ENCODE measurements at places on chromosomes 16 and 17.
A peak's percentile ranks its signal among the peaks of the same experiment; 100 is the strongest.

DNA sequence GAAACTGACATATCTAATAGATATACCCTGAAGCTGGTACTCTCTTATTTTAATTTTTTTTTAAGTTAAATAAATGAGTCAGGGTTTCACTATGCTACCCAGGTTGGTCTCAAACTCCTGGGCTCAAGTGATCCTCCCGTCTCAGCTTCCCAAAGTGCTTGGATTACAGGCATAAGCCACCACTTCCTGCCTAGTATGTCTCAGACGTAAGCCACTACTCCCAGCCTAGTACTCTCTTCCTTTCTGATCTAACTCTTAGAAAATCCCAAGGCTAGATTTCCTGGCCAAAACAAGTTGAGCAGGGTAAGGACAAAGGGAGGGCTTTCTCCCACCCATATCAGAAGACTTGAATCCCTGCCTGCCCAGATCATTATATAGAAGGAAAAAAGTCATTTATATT lies 33.7 kb downstream of the HOXB1 start:
- DNase-seq, result no peak

DNA sequence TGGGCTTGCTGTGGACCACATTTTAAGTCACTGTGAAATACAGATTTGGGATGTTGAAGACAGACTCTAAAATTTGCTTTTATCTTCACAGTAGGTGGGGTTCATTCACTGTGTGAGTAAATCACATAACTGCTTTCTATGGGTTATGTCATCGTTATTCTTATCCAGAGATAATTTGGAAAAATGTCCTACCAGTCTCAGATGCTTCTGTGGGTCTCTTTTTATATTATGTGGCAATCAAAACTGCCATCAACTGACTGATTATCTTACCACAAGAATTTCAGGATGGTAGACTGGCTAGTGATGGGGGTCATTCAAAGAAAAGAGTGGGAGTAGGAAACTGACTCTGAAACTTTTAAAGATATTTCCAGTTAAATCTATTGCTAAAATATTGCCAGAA lies 3.1 kb downstream of the HSBP1 start:
- no peak for DNase-seq

DNA sequence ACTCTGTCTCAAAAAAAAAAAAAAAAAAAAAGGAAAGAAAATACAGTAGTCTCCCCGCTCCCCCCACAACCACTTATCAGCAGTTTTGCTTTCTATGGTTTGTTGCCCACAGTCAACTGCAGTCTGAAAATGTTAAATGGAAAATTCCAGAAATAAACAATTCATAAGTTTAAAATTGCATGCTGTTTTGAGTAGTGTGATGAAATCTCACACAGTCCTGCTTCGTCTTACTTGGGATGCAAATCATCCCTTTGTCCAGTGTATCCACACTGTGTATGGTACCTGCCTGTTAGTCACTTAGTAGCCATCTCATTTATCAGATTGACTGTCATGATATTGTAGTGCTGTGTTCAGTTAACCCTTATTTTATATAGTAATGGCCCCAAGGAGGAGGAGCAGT lies 41.5 kb downstream of the NF1 start:
- no peak for DNase-seq

DNA sequence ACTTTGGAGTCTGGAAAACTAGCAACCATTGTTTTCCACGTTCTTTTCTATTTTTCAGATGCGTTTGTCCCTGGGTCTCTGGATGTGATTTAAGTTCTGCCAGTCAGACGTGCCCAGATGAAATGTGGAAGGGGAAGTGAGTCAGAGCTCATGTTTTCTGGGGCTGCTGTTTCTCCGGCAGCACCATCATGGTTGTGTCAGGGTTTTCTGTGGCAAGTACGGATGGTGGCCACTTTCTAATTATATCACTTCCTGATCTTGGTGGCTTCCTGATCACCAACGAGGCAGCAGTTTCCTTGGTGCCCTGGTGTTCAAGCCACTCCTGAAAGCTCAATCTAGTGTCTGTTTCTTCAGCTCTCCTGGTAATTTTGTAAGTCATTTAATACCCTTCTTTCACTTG lies 31.4 kb upstream of the PMFBP1 start:
- DNase-seq, result peak; percentile 74

DNA sequence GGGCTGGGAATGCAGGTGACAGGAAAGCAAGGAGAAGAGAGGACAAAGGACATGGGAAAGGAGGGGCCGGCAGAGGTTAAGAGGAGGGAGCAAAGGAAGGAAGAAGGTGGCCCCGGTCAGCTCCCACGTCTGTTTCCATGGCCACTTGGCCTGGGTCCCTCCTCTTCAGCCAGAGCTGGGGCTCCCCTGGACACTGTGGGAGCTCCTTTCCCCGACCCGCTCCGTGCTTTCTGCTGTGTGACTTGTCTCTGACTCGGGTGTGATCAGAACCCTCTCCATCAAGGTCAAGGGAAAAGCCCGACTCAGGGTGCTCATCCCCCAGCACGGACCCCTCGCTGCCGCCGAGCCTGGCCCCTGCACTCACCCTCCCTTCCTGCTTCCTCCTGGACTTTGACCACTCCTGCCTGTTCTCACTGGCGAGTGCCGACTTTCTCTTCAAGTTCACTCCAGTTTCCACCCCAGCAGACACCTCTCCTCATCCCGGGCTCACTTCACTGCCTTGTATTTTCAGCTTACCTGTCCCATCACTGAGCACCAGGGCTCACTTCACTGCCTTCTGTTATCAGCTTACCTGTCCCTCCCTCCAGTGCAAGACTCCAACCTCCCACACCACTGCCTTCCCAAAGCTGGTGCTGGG lies 61.2 kb downstream of the MEAK7 start:
- DNase-seq, result no peak

- no peak for DNase-seq
Observed at GRCh38 chr17:47981462-47981861, 10.5 kb downstream of the CDK5RAP3 start.

GRCh38 chr17:10352893-10353292 lies 19.9 kb downstream of the MYH13 start:
- no peak for DNase-seq

GRCh38 chr17:9204637-9205329 lies 183.5 kb downstream of the NTN1 start:
- no peak for DNase-seq

DNA sequence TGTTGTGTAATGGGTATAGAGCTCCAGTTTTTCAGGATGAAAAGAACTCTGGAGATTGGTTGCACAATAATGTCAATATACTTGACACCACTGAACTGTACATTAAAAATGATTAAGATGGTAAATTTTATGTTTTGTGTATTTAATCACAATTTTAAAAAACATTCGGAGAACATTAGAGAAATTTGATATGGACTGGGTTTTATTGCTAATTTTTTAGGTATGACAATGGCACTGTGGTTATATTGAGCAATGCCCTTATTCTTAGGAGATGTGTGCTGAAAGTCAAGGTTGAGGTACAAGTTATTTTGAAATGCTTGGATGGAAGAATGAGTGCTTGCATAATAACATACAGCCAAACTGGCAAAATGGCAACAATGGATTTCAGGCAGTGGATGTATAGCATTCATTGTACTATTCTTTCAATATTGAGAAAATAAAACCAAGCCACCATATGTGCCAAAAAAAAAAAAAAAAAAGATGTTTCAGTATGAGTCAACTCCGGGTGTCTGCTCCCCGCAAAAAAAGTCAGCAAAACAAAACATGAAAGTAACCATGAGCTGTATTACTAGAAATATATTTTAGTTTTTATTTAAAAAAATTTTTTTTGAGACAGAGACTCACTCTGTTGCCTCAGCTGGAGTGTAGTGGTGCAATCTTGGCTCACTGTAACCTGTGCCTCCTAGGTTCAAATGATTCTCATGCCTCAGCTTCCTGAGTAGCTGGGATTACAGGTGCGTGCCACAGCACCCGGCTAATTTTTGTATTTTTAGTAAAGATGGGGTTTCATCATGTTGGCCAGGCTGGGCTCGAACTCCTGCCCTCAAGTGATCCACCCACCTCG lies 19.8 kb downstream of the HOXB1 start:
- DNase-seq, result no peak

- DNase-seq, result no peak
Observed at GRCh38 chr16:9395958-9396359, 304.5 kb downstream of the HAPSTR1 start.

GRCh38 chr16:84096447-84097005 lies 20.2 kb downstream of the MBTPS1 start:
- DNase-seq, result no peak

DNA sequence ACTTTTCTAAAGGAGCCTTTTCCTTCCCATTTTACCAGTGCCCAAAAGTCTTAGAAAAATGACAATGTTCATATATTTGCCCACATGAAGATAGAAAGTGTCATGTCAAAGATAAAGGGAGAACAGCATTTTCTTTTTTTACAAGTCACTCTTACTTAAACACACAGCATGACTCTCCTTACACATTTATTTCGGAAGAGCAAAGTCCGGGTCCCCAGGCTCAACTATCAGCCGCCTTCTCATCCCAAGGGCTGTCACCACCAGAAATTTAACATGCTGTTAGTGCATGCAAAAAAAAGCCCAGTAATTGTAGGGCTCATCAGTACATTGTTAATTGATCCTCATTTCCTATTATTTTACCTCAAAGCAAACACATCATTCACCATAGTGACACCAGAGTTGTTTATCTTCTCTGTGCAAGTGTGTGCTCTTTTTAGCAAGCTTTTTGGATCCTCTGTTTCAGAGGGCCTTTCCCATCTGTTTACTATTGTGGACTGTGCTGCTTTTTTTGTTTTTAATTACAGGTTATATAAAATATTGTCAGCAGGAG lies 560.3 kb downstream of the WWOX start:
- DNase-seq, result no peak

DNA sequence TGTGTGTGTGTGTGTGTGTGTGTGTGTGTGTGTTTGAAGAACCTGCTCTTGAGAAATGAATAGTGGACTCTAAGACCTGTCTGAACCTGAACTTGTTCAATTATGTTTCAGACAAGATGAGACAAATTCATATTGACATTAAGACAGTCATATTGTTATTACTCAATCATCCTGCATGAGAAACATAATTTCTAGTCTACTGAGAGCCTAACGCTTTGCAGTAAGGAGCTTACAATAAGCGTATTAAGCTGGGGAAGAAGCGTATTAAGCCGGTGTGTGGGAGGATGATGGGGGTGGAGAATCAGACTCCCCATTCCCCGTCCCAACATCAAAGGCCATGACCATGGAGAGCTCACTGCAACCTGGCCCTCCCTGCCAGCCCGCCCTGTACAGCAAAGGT lies 22.4 kb upstream of the MNT start:
- DNase-seq, result no peak

- DNase-seq, result no peak
Observed at GRCh38 chr17:50841277-50841948, 6.0 kb downstream of the WFIKKN2 start.

- no peak for DNase-seq
Observed at GRCh38 chr17:8204761-8205555, 5.4 kb downstream of the AURKB start.

- no peak for DNase-seq
Observed at GRCh38 chr16:30000735-30001631, 4.9 kb downstream of the INO80E start.

GRCh38 chr17:46121165-46121764 lies 72.0 kb downstream of the KANSL1 start:
- no peak for DNase-seq

DNA sequence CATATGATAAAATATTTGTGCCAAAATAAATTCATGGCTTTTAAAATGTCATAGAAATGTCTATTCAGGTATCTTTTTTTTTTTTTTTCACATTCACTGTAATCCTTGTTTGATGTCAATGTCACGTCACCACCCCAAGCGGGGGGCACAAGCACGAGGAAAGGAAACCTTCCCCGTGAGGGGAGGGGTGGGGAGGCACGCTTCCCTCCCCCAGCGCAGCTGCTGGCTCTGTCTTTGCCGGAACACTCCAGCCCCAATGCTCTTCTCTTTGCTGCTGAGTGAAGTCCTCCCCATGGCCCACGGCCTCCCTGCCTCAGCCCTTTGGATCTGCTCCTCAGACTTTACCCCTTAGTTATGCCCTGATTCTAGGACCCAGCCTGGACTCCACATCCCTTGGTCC lies 1.5 kb downstream of the SLC35G3 start:
- peak; percentile 56 for DNase-seq

DNA sequence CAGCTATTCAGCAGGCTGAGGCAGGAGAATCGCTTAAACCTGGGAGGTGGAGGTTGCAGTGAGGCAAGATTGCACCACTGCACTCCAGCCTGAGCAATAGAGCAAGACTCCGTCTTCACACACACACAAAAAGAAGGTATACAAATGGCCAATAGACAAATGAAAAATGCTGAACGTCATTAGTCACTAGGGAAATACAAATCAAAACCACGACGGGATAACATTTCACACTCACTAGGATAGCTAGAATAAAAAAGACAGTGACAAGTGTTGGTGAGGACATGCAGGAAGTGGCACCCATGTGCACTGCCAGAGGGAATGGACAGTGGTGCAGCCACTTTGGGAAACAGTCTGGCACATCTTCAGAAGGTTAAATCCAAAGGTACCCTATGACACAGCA lies 172.9 kb downstream of the FTO start:
- DNase-seq, result no peak

GRCh38 chr17:70158180-70158579 lies 11.2 kb upstream of the KCNJ2 start:
- no peak for DNase-seq

DNA sequence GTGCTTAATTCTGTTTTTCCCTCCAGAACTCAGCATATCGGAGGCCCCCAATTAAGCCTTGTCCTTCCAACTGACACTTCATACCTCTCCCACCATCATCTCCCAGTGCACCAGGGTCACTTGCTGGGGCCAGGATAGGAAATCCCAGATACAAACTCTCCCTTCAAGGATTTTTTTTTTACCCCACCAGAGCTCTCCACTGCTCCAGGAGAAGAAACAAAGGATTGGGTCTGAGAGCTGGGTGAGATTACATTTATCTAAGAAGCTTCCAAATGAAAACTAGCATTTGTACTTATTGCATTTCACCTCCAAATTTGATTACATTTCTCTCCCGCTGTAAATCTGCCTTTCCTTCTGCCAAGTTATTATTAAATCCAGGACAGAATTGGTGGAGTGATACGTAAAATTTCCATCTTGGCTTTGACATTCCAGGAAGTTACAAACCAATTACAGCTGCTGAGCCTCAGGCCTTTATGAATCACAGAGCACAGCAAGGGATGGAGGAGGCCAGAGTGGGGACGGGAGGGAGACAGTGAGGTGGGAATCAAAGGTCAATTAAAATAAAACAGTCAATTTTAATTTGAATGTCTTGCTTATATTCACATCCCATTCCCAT lies 123.5 kb downstream of the USP31 start:
- DNase-seq, result no peak

Measured in CD4-positive, alpha-beta T cell treated with Interleukin-15 for 1 hour (primary cell).